Suprapubic skin (tissue), 4 donors: ENCODE measurements at places on chromosomes 13 and 19. TPM values are rescaled to one million over a fixed set of nuclear protein-coding genes. Genes with fewer than 3 reads are reported as not detected.

DNA sequence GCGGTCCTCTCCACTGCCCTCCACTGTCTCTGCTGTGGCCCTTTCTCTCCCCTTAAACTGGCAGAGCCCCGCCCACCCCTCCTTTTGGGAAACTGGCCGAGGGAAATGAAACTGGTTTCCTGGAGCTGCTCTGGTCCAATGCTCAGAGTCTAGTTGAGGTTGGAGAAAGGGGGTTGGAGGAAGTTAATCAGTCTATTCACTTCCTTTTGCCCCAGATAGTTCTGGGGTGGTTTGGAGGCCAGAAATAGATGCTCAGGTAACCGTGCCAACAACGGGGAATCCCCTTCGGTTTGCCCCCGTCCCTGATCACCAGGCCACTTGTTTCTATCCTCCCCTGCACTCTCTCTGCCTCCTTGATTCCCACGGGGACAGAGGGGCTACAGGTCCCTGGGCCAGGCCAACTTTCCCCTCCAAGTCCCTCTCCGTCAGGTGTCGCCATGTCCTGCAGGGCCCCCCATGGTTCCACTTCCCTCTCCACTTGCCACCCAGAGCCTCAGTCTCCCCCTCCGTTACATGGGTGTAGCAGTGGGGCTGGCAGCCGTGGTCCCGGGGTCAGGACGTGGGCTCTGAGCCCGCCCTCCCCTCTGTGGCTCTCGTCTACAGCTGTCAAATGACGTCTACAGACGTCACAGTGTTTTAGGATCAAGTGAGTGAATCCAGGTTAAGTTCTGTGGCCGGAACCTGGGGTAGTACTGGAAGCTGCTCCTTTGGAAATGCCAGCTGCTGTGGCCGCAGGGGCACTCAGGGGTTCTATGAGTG, at the start of gene IL4I1:
Gene IL4I1 (minus strand): TSS at position 25 of the 759 bp plus-strand sequence. CDS start 727 bp downstream, outside the sequence.
- DNase-seq, result no peak
- no peaks in the 10 kb centered on the region for H3K27me3 ChIP-seq
- peak within 1 kb of the TSS; percentile 51 for H3K27ac ChIP-seq
- H3K4me1 ChIP-seq, result peaks cover 19% of the 10 kb centered on the region

NDUFA7 gene
- 23.3 TPM for total RNA-seq

- no peaks in the 10 kb centered on the region for H3K27me3 ChIP-seq
- no peaks in the 10 kb centered on the region for H3K4me1 ChIP-seq
- H3K36me3 ChIP-seq, result no peaks in the 10 kb centered on the region
- H3K27ac ChIP-seq, result no peak overlapping the region
These were observed 660.9 kb downstream of the LIG4 start for GRCh38 chr13:107554460-107554859.

C19orf67 gene
- not detected for total RNA-seq

DNA sequence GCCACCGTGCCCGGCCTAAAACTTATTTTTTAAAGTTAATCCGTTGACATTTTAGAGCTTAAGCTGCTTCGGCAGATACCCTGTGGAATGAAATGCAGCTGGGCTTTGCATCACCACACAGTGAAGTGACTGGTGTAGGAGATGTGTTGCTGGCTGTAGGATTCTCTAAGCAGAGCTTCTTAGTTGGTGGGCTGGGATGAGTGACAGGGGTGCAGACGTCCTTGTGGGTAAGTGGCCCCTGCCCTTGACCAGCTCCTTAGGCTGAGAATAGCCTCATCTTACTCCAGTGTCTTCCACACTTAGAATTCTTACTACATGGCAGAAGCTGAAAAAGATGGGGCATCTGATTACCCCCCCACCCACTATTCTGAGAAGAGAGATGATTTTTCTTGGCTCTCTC, 11.6 kb downstream of the GATAD2A start:
- H3K4me1 ChIP-seq, result peaks cover 29% of the 10 kb centered on the region
- H3K27me3 ChIP-seq, result no peaks in the 10 kb centered on the region
- H3K36me3 ChIP-seq, result no peaks in the 10 kb centered on the region
- H3K4me3 ChIP-seq, result no peak overlapping the region
- no peak overlapping the region for H3K27ac ChIP-seq
- no peak for DNase-seq

FAM216B gene
- total RNA-seq, result not detected

- H3K4me3 ChIP-seq, result no peak overlapping the region
- no peaks in the 10 kb centered on the region for H3K36me3 ChIP-seq
- no peaks in the 10 kb centered on the region for H3K4me1 ChIP-seq
- H3K27ac ChIP-seq, result no peak overlapping the region
These were observed 200.4 kb upstream of the IPO5 start for GRCh38 chr13:97752961-97753668.

- no peaks in the 10 kb centered on the region for H3K4me1 ChIP-seq
- H3K27me3 ChIP-seq, result no peaks in the 10 kb centered on the region
- DNase-seq, result no peak
- H3K36me3 ChIP-seq, result no peaks in the 10 kb centered on the region
- H3K4me3 ChIP-seq, result no peak overlapping the region
These were observed 18.5 kb downstream of the ZNF101 start for GRCh38 chr19:19687090-19687489.

GRCh38 chr19:16435238-16435917, 36.4 kb downstream of the EPS15L1 start:
- peaks cover 17% of the 10 kb centered on the region for H3K4me1 ChIP-seq
- H3K27ac ChIP-seq, result peak overlapping the region; percentile 76
- peaks cover 74% of the 10 kb centered on the region for H3K36me3 ChIP-seq
- DNase-seq, result no peak
- H3K27me3 ChIP-seq, result no peaks in the 10 kb centered on the region
- H3K4me3 ChIP-seq, result no peak overlapping the region

FFAR3 gene
- total RNA-seq, result not detected

- H3K27me3 ChIP-seq, result no peaks in the 10 kb centered on the region
- no peak for DNase-seq
- peaks cover 55% of the 10 kb centered on the region for H3K4me1 ChIP-seq
- peak overlapping the region; percentile 35 for H3K27ac ChIP-seq
- H3K36me3 ChIP-seq, result peaks cover 2% of the 10 kb centered on the region
These were observed 65.1 kb upstream of the NPAS1 start for GRCh38 chr19:46954502-46954992.

KLK15 gene
- not detected for total RNA-seq

TTYH1 gene
- total RNA-seq, result 13.7 TPM

ZSCAN4 gene
- not detected for total RNA-seq

IGSF23 gene
- not detected for total RNA-seq

- DNase-seq, result no peak
- H3K27me3 ChIP-seq, result no peaks in the 10 kb centered on the region
- peaks cover 4% of the 10 kb centered on the region for H3K4me1 ChIP-seq
These were observed 16.3 kb downstream of the SERP2 start for GRCh38 chr13:44389876-44390275.

DNA sequence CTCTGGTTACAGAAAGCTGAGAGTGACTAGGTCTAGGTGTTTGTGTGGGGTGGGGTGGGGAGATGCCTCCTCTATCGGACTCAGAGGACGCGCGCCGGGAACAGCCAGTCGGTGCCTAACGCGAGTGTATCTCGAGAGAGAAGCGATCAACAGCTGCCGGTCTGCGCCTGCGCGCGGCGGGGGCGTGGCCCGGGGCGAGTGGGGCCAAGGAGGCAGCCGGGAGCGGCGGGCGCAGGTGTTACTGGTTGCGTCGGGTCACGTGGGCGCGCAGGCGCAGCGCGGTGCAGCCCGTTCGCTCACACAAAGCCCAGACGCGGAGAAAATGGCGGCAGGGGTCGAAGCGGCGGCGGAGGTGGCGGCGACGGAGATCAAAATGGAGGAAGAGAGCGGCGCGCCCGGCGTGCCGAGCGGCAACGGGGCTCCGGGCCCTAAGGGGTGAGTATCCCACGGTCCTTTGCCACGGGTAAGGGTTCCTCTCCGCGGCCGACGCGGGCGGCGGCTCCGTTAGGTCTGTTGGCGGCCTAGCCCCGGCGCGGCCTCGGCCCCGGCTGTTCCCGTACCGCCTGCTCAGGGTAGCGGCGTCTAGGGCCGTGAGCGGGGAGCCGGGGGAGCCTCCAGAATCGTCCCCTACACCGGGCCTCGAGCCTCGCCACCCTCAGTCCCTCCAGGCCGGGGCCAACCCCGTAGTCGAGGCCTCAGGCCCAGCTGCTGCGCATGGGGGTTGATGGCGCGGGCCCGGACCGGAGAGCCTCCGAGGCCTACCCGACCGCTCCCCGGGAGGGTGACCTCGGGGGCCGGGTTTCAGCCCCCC, at the start of gene HNRNPM:
Gene HNRNPM (plus strand): TSS at position 299 of the 811 bp plus-strand sequence. CDS start 24 bp downstream, at position 323.
- no peaks in the 10 kb centered on the region for H3K36me3 ChIP-seq
- H3K27me3 ChIP-seq, result no peaks in the 10 kb centered on the region
- H3K4me3 ChIP-seq, result peak within 1 kb of the TSS; percentile 59
- peaks cover 42% of the 10 kb centered on the region for H3K4me1 ChIP-seq

DNA sequence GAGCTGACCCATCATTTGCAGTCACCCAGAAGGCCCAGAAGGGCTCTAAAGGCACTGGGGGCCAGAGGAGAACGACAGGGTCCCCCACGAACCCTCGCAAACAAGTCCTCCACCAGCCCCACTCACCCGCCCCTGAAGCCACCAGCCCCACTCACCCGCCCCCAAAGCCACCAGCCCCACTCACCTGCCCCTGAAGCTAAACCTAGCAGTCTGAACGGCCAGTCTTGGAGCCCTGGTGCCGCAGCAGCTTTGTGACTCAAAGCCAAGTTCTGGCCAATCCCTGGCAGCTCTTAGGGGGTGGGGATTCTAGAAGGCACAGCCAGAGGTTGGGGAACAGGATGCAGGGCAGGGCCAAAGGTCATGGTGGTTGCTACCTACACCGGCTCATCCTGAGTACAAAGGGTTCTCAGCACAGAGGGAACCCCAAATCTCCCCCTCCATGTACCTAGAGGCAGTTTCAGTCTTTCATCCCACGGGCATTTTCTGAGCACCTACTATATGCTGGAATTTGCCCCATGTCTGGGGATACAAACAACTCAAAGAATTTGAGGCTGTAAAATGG, at the start of gene IQCN:
Gene IQCN (minus strand): TSS at position 234 of the 562 bp plus-strand sequence. CDS start 4,974 bp downstream, outside the sequence.
- H3K27ac ChIP-seq, result peak within 1 kb of the TSS; percentile 67
- peak within 1 kb of the TSS; percentile 25 for H3K4me3 ChIP-seq
- peaks cover 13% of the 10 kb centered on the region for H3K36me3 ChIP-seq

DNA sequence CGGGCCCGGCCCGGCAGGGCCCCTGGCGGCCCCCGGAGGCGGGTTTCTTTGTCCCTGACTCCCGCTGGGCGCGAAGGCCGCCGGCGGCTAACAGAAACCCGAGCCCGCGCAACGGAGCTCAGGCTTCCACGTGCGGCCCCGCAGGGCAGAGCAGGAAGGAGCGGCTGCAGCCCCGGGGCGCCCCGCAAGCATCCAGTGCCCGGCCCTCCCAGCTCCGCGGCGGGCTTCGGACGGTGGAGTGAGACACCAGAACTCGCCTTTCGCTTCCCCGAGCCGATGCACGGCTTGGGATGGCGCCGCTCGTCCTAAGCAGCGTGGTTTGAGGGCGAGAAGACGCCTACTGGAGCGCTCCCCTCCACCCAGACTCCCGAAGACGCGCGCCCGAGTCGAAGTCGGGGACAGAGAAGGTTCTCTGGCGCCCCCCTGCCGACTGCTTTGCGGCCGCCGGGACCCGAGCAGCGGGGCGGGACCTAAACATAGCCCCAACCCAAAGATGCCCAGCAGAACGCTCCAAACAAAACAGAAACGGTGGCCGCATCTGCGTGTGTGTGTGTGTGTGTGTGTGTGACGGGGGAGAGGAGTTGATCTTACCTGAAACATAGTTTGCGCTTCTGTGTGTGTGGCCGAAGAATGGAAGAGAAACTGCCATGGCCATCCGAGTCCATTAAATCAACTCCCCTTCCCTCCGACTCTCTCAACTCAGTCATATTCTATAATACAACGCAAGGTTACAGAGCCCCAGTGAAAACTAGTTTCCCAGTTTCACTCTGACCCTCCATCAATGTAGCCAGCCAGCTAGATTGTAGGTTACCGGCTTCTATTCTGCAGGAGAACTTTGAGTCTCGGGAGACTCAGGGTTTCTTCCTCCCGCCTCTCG, 629 bp upstream of the FGF9 start:
- H3K27me3 ChIP-seq, result peaks cover 63% of the 10 kb centered on the region
- H3K36me3 ChIP-seq, result no peaks in the 10 kb centered on the region
- peak; percentile 71 for DNase-seq

SPINT2 gene
- 359 TPM for total RNA-seq

GRCh38 chr13:79918620-79919019, 422.3 kb downstream of the SPRY2 start:
- no peaks in the 10 kb centered on the region for H3K36me3 ChIP-seq
- no peaks in the 10 kb centered on the region for H3K27me3 ChIP-seq
- peaks cover 2% of the 10 kb centered on the region for H3K4me1 ChIP-seq
- H3K4me3 ChIP-seq, result no peak overlapping the region
- DNase-seq, result no peak
- H3K27ac ChIP-seq, result no peak overlapping the region

- DNase-seq, result no peak
- H3K4me1 ChIP-seq, result no peaks in the 10 kb centered on the region
- no peaks in the 10 kb centered on the region for H3K36me3 ChIP-seq
- H3K4me3 ChIP-seq, result no peak overlapping the region
- H3K27ac ChIP-seq, result no peak overlapping the region
These were observed 11.3 kb downstream of the CACNG6 start for GRCh38 chr19:54002495-54003315.

IL27RA gene
- 2.5 TPM for total RNA-seq

GRCh38 chr19:48081106-48081505, 29.5 kb downstream of the PLA2G4C start:
- no peaks in the 10 kb centered on the region for H3K4me1 ChIP-seq
- H3K4me3 ChIP-seq, result no peak overlapping the region
- H3K27me3 ChIP-seq, result no peaks in the 10 kb centered on the region
- no peak overlapping the region for H3K27ac ChIP-seq
- no peak for DNase-seq
- no peaks in the 10 kb centered on the region for H3K36me3 ChIP-seq

RGL3 gene
- 4.3 TPM for total RNA-seq

DNA sequence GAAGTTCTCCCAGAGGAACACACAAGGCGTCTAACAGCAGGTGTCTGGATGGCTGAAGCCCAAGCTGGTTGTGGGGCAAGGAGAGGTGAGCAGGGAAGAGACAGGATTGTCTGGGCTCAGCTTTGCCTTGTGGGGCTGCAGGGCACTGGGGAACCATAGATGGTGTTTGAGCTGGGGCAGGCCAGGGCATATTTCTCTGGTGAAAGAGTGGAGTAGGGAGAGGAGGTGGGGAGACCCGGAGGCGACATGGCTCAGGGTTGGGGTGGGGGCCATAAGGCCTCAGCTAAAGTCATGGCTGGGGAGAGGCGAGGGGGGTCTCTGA, 5.4 kb upstream of the PALM start:
- H3K4me1 ChIP-seq, result peaks cover 21% of the 10 kb centered on the region
- no peak for DNase-seq
- peak overlapping the region; percentile 11 for H3K4me3 ChIP-seq
- no peaks in the 10 kb centered on the region for H3K27me3 ChIP-seq

- DNase-seq, result no peak
- H3K4me3 ChIP-seq, result no peak overlapping the region
- H3K4me1 ChIP-seq, result no peaks in the 10 kb centered on the region
These were observed 47.3 kb downstream of the DNAJC3 start for GRCh38 chr13:95724252-95724651.

- H3K4me3 ChIP-seq, result no peak overlapping the region
- DNase-seq, result no peak
- H3K27ac ChIP-seq, result no peak overlapping the region
- H3K4me1 ChIP-seq, result peaks cover 3% of the 10 kb centered on the region
These were observed 1016.0 kb downstream of the UQCRFS1 start for GRCh38 chr19:28196961-28197360.
